ENCODE measurements at places on chromosomes 12 and 14.

DNA sequence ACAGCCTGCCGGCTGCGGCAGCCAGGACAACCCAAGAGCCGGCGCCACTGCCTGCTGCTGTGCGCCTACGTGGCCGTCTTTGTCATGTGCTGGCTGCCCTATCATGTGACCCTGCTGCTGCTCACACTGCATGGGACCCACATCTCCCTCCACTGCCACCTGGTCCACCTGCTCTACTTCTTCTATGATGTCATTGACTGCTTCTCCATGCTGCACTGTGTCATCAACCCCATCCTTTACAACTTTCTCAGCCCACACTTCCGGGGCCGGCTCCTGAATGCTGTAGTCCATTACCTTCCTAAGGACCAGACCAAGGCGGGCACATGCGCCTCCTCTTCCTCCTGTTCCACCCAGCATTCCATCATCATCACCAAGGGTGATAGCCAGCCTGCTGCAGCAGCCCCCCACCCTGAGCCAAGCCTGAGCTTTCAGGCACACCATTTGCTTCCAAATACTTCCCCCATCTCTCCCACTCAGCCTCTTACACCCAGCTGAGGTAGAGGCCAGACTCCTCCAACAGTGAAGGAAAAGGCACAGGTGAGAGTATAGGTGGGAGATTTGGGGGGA is 10.3 kb downstream of the ZBTB39 start:
- no peak for DNase-seq

DNA sequence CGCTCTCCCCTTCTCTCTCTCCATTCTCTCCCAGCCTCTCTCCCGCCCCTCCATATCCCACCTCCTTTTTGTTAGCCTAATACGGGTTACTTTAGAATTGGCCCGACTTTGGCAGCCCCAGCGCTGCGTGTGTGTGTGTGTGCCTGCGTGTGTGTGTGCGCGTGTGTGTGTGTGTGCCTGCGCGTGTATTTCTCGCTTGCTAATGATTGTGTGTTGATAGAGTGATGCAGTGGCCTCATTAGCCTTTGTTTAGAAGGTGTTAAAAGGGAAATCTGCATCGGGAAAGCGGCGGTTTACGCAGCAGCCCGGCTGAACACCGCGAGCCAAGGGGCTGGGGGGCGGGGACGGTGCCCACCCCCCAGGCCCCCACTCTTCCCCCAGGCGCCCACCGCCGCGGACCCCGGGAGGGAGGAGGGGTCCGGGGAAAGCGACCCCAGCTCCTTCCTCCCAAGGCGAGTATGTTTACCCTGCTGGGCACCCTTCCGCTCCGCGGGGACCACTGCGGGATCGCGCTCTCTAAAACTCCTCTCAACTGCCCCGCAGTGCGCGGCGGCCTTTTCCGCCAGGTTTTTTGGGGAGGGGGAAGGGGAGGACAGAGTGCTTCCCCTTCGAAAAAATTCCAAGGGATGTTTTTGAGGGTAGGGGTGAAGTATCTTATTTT is 6.8 kb upstream of the LHX5 start:
- no peak for DNase-seq

DNA sequence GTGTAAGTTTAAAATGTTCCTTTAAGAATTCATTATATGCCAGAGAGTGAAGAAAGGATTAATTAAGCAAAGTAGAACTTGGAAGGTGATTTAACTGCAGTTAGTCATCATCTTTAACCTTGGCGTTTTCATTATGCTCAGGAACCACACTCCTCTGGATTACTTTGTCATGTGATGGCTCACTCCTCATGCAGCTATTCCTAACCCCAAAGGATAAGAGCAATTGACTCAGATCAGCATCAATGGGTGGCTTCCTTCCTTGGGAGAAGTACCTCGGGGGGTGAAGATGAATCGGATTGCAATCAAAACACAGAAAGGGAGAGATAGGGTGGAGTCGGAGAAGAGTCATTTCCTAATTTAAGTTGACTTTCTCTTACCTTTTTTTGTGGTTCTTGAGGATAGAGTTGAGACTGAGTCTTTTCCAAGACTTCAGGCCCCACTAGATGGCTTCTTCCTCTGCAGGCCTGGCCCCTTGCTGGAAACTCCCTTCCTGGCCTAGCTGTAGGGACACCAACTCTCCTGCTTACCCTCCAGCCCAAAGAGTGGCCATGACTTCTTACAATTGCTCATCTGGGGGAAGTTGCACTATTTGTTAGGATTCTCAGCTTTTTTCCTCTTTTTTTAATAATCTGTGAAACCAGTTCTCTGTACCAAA is 238.6 kb upstream of the DDHD1 start:
- DNase-seq, result no peak

DNA sequence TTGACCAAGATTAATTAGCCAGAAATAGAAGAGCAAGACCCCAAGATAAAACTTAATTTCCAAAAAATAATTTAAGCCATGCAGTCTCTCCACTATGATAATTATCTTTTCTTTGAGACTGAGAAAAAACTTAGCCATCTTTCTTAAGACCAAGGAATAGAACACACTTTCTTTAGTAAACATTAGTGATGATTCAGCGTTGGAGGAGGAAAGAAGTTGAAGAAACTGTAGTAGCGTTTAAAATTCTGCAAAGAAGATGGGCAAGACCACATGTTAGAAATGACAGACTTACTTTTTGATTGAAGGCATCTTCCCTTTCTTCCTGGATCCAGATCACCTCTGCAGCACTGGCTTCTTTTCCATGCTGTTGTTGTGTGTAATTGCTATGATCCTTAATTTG is 124.8 kb upstream of the RASSF8 start:
- no peak for DNase-seq

GRCh38 chr14:22627506-22628263 is 16.5 kb downstream of the OR6J1 start:
- no peak for DNase-seq

GRCh38 chr12:108295641-108296040 is 43.5 kb downstream of the CMKLR1 start:
- DNase-seq, result no peak

DNA sequence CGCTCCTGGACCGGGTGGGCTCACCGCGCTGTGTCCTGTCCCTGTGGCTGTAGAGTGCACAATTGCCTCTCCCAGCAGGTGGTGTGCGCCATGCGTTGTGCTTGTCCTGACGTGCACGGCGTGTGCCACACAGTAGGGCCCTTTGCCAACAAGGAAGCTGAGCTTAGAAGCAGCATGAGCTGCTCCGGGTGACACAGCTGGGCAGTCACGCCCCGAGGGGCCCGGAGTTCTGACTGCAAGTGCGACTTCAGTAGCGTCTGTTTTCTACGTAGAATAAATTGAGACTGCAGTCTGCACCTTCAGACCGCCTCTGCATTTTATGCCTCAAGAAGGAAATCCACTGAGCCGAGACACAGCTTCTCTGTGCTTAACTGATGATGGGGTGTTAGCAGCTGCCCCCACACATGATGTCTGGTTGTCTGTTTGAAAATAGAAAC is 81.6 kb downstream of the ADGRD1 start:
- DNase-seq, result no peak

GRCh38 chr12:123010110-123010509 is 29.6 kb downstream of the ARL6IP4 start:
- no peak for DNase-seq

DNA sequence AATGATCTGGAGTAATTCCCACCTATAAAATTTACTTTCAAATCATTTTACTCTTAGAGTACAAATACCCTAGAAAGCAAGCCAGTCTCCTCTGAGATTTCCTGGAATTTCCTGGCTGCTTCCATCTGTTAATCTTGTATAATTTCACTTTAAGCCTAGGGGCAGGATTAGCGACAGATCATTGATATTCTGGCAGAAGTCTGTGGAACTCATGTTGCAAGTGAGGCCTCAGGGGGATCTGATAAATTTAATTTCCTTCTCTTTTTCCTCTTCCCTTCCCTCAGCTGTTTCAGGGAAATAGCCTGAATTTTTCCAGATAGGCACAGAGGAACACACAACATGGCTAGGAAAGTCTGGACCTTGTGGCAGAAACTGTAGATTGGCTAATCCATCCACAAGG is 5.9 kb upstream of the KRT6A start:
- no peak for DNase-seq

GRCh38 chr12:72264548-72265175 is 7.5 kb upstream of the TRHDE start:
- DNase-seq, result no peak

DNA sequence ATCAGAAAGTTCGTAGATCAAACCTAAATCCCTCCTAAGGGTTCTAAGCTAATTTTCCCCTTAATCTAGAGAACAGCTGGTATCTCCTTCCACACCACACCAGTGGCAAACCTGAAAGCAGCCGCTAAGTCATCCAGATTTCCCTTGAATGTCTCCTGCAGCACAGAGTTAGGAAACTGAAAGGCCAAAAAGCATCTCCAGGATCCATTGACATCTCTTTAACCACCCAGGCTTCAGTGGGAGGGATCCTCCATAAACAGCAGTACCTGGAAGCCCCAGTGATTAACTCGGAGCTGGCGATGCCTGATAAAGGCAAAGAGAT is 47.6 kb downstream of the CRACR2A start:
- DNase-seq, result no peak

DNA sequence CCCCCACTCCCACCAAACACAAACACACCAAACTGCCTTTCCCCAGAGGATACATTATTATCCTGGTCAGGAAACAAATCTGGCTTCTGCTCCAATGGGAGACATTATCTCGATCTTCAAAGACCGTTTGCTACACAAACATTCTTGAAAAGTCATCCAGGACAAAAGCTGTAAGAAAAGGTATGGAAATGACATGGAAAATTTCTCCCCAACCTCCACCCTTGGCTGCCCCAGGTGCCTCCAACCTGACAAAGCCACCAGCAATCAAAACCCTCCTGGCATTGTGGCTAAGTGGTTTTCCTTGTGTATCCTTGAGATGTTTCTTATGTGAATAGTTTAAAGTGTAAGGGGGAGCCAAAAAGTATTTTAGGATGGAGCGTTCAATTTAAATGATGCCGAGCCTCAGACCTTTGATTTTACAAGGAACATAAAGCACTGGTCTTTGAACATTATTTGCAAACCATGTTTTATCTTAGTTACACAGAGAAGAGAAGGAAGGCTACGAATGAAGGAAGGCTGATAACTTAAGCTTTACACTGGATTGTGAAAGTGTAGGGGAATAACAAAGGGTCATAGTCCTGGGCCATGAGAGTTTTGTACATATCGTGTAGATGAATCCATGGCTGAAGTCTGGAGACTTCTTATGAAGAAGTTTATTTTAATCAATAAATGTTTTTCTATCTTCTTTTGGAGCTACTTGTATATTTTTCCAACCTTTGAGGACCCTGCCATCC is 418.9 kb upstream of the TMTC1 start:
- no peak for DNase-seq
